Fibroblast of lung (primary cell): ENCODE measurements at places on chromosomes 16 and 17. TPM values are rescaled to one million over a fixed set of nuclear protein-coding genes. Genes with fewer than 3 reads are reported as not detected.

The HSD17B2 gene
- total RNA-seq = 0.33 TPM in 1 of 2 replicates, not detected in the other

The AXIN1 gene
- total RNA-seq = 18.2 and 18.7 TPM in 2 replicates

The STH gene
- not detected in 2 replicates for total RNA-seq

The VKORC1 gene
- 94.0 and 118 TPM in 2 replicates for total RNA-seq

GRCh38 chr17:7282752-7283321 lies 1.3 kb downstream of the SLC2A4 start:
- no peak overlapping the region for H3K4me3 ChIP-seq
- no peak overlapping the region for H3K27ac ChIP-seq
- peaks cover 34% of the 10 kb centered on the region for H3K27me3 ChIP-seq
- H3K4me1 ChIP-seq = peaks cover 8% of the 10 kb centered on the region
- peak; percentile 22 for DNase-seq
- no peaks in the 10 kb centered on the region for H3K36me3 ChIP-seq

DNA sequence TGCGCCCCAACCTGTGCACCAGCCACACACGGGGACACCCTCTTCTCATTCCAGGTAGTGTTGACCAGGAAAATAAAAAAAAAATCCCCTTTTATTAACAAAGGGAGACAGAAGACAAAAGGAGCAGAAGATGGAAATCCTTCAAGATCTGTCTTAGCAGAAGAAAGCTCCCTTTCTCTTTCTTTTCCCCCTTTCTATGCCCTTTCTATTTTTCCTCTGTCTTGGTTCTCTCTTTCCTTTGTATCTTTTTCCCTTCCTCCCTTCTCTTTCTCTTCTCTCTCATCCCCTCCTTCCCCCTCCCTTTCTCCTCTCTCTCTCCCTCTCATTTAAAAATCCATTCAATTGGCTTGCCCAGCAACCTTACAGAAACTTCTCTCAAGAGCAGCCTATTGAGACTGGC lies 254.1 kb upstream of the ZFHX3 start:
- H3K4me1 ChIP-seq = no peaks in the 10 kb centered on the region
- H3K4me3 ChIP-seq = no peak overlapping the region
- no peaks in the 10 kb centered on the region for H3K36me3 ChIP-seq
- H3K27ac ChIP-seq = no peak overlapping the region
- no peak for DNase-seq

- no peaks in the 10 kb centered on the region for H3K36me3 ChIP-seq
- no peak overlapping the region for H3K27ac ChIP-seq
- H3K4me1 ChIP-seq = no peaks in the 10 kb centered on the region
- no peak for DNase-seq
- no peak overlapping the region for H3K4me3 ChIP-seq
Measured at GRCh38 chr16:17155485-17155884, 315.3 kb downstream of the XYLT1 start.

GRCh38 chr16:79407461-79408135 lies 192.9 kb downstream of the MAF start:
- no peak overlapping the region for H3K4me3 ChIP-seq
- H3K27ac ChIP-seq = no peak overlapping the region
- no peaks in the 10 kb centered on the region for H3K4me1 ChIP-seq
- no peaks in the 10 kb centered on the region for H3K27me3 ChIP-seq
- H3K36me3 ChIP-seq = no peaks in the 10 kb centered on the region
- no peak for DNase-seq

GRCh38 chr16:14329727-14330350 lies 258.7 kb downstream of the MRTFB start:
- H3K27me3 ChIP-seq = no peaks in the 10 kb centered on the region
- no peak overlapping the region for H3K4me3 ChIP-seq
- H3K4me1 ChIP-seq = no peaks in the 10 kb centered on the region
- no peak overlapping the region for H3K27ac ChIP-seq
- no peaks in the 10 kb centered on the region for H3K36me3 ChIP-seq

GRCh38 chr16:16149710-16150116 lies 73.6 kb downstream of the ABCC6 start:
- DNase-seq = no peak
- no peak overlapping the region for H3K4me3 ChIP-seq
- peaks cover 7% of the 10 kb centered on the region for H3K4me1 ChIP-seq
- no peak overlapping the region for H3K27ac ChIP-seq

DNA sequence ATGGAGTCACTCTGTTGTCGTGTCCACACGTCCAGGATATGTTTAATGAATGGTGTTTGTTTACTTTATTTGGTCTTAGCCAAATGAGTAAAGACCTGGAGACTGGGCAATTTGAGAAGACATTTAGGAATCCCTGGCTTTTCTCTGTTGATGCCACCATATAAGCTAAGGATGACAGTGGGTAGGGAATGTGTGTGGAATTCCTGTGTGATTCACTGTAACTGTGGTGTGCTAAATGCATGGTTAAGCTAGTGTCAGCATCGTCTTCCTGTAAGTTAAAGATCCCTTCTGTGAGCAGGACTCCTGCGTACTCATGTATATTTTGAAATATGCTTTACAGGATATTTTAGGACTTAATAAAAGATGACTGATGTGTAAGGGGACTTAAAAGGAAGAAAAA lies 26.4 kb downstream of the GOSR1 start:
- H3K4me1 ChIP-seq = no peaks in the 10 kb centered on the region
- DNase-seq = peak; percentile 13
- H3K36me3 ChIP-seq = no peaks in the 10 kb centered on the region
- no peak overlapping the region for H3K27ac ChIP-seq
- H3K27me3 ChIP-seq = no peaks in the 10 kb centered on the region

DNA sequence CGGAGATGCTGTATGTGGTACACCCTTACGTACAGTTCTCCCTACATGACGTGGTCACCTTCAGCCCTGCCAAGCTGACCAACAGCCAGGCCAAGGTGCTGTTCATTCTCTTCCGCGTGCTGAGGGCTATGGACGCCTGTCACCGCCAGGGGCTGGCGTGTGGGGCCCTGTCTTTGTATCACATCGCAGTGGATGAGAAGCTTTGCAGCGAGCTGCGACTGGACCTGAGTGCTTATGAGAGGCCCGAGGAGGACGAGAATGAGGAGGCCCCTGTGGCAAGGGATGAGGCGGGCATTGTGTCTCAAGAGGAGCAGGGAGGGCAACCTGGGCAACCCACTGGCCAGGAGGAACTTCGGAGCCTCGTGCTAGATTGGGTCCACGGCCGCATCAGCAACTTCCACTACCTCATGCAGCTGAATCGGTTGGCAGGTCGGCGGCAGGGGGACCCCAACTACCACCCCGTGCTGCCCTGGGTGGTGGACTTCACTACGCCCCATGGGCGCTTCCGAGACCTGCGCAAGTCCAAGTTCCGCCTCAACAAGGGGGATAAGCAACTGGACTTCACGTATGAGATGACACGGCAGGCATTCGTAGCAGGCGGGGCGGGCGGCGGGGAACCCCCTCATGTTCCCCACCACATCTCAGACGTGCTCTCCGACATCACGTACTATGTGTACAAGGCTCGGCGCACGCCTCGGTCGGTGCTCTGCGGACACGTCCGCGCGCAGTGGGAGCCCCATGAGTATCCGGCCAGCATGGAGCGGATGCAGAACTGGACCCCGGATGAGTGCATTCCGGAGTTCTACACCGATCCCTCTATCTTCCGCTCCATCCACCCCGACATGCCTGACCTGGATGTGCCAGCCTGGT lies 1.4 kb downstream of the WDR81 start:
- no peaks in the 10 kb centered on the region for H3K27me3 ChIP-seq
- DNase-seq = no peak
- H3K4me1 ChIP-seq = peaks cover 8% of the 10 kb centered on the region
- peak overlapping the region; percentile 61 for H3K4me3 ChIP-seq

DNA sequence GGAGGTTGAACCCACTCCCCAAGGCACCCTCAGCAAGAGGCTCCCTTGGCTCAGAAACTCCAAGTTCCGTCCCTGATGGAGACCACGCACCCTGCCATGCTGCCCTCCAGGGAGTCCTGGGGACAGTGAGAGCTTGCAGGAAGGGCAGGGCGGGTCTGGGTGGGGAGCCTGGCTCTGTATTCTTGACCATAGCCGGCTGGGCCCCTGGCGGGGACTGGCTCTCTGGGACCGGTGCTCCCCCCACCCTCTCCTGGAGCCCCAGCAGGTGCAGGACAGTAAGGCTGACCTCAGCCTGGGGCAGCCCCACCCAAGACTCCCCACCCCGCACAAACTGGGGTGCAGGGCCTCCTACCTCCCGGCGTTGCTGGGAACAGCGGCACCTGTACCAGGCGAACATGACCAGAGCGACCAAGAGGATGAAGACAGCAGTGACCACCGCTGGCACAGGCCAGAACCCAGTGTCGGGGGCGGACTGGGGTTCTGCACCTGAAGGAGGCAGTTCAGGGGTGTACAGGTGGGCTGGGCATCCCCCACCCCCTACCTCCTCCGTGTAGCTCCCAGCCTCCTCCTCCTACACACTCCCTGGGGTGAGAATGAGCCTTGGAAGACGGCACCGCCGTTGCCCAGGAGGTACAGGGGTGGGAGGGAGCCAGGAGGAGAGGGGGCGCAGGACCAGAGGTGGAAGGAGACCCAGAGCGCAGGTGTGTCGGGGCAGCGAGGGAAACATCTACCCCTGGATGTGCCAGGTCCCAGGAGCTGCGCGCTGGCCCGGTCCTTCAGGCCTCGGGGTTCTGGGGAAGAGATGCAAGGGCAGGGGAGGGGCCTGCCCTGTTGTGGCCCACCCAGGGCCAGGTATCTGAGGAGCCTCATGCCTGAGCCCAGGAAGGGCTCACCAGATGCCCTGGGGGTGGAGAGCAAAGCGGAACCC lies 5.4 kb upstream of the CD7 start:
- no peaks in the 10 kb centered on the region for H3K4me1 ChIP-seq
- H3K27ac ChIP-seq = no peak overlapping the region
- DNase-seq = no peak
- no peak overlapping the region for H3K4me3 ChIP-seq
- no peaks in the 10 kb centered on the region for H3K27me3 ChIP-seq
- H3K36me3 ChIP-seq = no peaks in the 10 kb centered on the region

GRCh38 chr17:542943-543342 lies 171.7 kb downstream of the VPS53 start:
- peaks cover 3% of the 10 kb centered on the region for H3K36me3 ChIP-seq
- H3K4me3 ChIP-seq = no peak overlapping the region
- no peak overlapping the region for H3K27ac ChIP-seq
- H3K4me1 ChIP-seq = no peaks in the 10 kb centered on the region

GRCh38 chr17:48577330-48577945 lies 712 bp downstream of the HOXB4 start:
- H3K4me3 ChIP-seq = peak overlapping the region; percentile 57
- peaks cover 7% of the 10 kb centered on the region for H3K4me1 ChIP-seq
- DNase-seq = peak; percentile 79
- peaks cover 4% of the 10 kb centered on the region for H3K36me3 ChIP-seq
- H3K27me3 ChIP-seq = no peaks in the 10 kb centered on the region
- peak overlapping the region; percentile 98 for H3K27ac ChIP-seq
